ENCODE measurements at places on chromosomes 1 and 21.

DNA sequence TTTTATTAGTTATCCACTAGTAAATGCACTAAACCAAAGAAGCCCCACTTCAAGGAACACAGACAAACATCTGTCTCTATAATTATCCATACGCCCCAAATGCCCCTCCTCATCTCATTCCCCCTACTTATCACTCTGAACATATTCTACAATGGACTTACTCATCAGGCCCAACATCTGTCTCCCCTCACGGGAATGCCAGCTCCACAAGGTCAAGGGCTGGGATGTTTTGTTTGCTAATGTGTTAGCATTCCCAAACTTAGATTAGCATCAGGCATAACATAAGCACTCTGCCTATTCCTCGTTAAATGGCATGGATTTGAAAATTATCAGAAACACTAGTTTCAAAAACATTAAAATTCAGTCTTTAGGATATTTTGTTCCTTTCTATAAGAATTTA lies 279.5 kb downstream of the DSCAM start:
- DNase-seq = no peak

- DNase-seq = no peak
These were observed 41.4 kb upstream of the GOLT1A start for GRCh38 chr1:204255225-204255624.

DNA sequence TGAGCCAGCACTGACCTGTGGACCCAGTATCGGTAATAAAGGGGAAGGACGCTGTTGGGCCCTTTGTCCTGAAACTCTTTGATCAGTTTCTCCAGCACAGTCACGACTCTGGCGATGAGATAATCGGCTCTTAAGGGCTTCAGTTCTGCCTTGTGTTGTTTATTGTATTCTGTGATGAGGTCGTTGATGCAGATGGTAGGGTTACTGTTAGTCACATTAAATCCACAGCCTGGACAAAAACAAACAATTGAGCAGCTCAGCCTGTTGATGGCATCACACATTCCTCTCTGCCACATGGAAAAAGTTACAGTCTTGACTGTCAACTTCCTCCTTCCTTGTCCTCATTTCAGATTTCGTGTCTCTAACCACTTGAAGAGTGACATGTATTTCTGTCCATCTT lies 57.6 kb downstream of the SIM2 start:
- no peak for DNase-seq

DNA sequence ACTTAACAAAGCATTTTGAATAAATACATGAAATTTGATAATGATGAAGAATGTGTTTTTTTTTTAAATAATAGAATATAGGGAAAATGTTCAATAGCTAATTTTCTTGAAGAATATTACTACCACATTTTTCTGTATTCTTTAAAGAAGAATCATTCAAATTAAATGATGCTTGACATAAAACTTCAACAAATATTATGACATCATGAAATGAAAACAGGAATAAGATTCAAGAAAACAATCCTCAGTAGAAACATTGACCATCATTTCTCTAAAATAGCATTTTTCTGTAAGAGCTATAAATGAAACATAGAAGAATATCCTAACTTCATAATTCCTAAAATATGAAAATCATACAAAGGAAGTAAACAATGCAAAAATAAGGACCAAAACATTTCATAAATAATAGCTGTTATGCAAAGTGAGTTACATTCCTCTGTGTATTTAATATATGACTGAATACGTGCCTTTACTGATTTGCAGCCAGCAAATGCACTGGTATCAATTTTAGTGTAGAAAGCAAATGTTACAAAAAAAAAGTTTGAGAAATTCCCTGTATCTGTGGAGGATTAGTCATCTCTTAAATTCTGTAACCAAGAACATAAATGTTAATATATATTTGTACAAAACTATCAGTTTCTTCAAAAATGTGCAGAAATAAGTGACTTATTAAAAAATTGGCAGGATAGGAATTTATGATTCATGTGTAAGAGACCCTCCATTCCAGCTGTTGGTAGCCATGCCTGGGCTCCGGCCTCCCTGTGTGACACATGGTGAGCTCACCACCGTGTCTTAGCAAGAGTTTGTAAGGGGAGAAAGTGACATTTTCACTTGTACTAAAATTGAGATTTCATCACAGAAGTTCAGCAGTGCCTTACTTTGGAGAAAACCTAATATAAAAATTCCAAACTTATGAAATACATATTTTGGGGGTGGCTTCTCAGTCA lies 15.0 kb upstream of the PTPN14 start:
- DNase-seq = no peak

All from esophagus squamous epithelium (tissue), 5 donors.